ENCODE measurements at places on chromosomes 16 and 17.

- no peak for DNase-seq
Measured at GRCh38 chr17:59357219-59357697, 25.8 kb downstream of the YPEL2 start.

GRCh38 chr16:66352304-66352703 lies 14.2 kb upstream of the CDH5 start:
- DNase-seq, result no peak

GRCh38 chr17:81995463-81996231 lies 18.2 kb downstream of the ASPSCR1 start:
- DNase-seq, result no peak

DNA sequence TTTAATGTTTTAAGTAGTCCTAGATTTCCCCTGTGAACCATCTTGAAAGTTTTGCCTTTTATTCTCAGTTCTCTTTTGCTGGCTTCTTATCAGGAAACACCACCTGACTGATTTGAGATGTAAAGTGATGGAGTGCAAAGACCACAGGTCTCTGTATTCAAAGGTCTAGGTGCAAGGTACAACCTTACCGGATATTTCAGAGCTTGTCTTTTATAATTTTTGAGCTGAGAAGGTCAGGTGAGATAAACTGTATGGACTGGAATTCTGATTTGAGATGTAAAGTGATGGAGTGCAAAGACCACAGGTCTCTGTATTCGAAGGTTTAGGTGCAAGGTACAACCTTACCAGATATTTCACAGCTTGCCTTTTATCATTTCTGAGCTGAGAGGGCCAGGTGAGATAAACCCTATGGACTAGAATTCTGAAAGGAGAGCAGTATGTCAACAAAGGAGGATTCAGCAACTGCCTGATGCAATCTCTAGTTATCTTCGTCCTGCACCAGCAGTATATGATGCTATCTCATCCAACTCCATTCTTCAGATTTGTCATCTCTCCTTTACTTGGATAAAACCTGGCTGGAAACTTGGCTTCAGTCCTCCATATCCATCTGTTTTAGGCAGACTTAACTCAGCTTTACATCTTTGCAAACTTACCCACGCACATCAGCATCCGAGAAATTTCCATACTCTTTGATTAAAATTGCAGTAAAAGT lies 64.3 kb downstream of the CENPV start:
- no peak for DNase-seq

DNA sequence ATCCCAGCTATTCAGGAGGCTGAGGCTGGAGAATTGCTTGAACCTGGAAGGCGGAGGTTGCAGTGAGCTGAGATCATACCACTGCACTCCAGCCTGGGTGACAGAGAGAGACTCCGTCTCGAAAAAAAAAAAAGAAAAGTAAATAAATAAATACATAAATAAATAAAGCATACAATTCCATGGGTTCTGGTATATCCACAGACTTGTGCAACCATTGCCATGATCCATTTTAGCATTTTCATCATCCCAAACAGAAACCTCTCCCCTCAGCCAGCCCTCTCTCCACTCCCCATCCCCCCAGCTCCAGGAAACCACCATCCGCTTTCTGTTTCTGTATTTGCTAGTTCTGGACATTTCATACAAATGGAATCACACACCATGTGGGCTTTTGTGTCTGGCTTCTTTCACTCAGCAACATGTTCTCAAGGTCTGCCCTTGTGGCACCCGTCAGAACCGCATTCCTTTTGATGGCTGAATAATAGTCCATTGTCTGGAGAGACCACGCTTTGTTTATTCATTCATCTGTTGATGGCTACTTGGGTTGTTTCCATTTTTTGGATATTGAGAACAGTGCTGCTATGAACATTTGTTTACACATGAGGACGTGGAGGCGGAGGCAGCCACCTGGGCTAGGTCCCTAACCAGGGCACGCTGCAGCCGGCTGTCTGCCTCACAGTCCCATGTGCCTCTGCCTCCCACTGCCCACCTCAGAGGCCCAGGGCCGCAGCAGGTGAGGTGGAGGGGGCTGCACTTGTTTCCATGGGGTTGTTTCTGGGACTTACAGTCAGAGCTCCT lies 76.2 kb downstream of the NT5M start:
- DNase-seq, result no peak

DNA sequence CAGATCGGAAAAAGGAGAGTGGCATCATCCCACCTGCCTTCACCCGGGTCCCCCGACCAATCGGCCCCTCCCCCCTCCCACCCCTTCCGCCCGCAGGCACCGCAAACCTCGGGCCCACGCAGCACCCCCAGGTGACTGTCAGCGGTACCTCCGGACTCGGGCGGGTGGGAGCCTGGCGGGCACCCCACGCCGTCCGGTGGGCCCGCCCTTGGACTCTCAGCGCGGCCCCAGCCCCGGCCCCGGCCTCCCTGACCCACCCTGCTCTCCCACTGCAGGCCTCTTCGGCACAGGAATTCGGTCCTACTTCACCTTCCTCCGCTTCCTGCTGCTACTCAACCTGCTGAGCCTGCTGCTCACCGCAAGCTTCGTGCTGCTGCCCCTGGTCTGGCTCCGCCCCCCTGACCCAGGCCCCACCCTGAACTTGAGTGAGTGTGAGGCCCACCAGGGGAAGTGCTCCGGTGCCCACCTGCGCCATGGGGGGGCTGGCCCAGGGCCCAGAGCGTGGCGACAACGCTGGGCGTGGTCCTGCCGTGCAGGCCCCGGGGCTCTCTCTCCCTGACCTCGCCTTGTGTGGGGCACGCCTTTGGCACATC lies 1.6 kb downstream of the TMC8 start:
- peak; percentile 88 for DNase-seq

GRCh38 chr17:42525221-42525620 lies 10.8 kb upstream of the NAGLU start:
- DNase-seq, result no peak

DNA sequence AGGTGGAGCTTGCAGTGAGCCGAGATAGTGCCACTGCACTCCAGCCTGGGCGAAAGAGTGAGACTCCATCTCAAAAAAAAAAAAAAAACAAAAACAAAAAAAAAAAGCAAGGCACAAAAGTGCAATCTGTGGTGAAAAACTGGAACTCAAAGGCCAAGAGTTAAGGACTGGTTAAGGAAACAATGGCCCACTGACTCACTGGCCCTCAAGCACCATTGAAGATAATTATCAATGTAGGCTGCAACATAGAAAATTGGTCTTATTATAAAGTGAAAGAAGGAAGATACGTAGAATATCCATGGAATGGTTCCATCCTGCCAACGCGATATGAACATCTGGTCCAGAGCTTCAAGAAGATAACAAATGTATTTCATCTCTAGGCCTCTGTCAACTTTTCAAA lies 444.2 kb downstream of the SOX9 start:
- no peak for DNase-seq

GRCh38 chr17:7219229-7219811 lies 316 bp downstream of the DLG4 start:
- DNase-seq, result no peak

GRCh38 chr16:69396187-69397061 lies 10.6 kb upstream of the TERF2 start:
- peak; percentile 59 for DNase-seq

DNA sequence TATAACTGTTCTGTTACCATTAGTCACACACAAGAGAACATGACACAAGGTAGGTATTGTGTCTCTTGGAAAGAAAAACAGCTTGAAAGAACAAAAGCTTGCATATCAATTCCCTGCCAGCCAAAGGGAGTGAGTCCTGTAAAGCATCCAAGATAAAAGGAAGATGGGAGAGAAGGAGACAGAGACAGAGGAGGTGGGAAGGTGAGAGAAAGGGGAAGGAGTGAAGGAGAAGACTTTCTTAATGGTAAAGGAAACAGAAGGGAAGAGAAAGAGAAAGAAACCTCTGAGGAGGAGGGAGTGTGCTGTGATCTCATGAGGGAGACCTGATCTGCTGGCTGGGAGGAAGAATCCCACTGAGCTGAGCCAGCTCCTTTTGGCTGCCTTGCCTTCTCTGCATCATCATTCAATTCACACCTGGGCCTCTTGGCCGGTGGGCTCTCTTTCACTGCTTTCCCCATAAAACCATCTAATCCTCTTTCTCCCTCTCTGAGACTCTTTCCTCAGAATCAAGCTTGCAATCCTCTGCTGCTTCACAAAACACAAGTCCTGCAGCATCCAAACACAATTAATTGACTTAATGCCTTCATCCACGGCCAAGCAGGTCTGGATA lies 271.6 kb downstream of the ABCC12 start:
- DNase-seq, result no peak

- DNase-seq, result no peak
Measured at GRCh38 chr16:84193480-84193879, 2.5 kb downstream of the ADAD2 start.

DNA sequence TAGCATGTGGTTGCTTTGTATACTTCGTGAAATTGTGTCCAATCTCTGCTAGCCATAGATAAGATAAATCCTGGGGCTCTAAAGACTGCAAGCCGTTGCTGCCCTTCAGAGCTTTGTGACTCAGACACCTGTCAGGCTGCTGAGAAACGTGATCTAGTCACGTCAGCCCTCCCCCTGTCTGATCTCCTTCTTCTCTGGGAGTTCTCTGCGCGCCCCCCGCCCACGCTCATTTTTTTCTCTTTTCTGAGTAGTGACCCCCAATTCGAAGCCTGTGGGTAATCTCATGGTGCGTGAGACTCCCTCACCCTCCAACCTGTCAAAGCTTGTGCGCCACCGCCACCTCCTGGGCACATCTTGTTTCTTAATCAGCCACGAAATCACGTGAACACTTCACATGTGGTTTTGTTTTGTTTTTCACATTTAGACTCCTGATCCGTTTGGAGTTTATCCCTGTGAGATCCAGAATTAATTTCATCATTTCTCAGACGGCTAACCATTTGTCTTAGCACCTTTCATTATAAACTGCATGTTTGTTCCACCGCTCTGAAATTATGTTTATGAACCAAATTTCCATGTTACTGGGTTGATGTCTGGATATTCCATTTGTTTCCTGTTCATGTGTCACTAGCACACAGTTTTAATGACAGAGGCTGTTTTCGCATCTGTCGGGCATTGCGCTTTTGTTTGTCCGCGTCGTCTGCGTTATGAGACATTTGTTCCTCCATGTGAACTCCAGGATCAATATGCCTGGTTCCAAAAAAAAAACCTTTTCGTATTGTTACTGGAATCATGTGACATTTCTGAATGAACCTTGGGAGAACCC lies 977 bp upstream of the ZNF778 start:
- peak; percentile 79 for DNase-seq

DNA sequence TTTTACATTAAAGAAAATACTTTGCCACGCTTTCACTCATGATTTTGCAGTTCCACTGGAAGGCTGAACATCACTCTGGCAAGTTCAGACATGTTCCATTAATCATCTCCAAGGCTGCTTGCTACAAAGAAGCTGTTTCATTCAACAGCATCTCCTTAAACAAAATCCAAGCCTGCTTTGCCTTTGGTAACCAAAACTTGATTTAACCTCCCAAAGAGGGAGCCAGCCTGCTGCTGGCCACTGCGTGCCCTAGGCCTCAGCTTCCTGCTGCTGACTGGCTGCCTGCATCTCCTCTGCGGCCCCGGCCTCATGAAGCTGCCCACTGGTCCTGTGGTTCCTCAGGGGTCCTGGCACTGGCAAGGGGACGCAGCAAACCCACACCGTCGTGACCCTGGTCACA lies 31.8 kb downstream of the ANKRD11 start:
- no peak for DNase-seq

DNA sequence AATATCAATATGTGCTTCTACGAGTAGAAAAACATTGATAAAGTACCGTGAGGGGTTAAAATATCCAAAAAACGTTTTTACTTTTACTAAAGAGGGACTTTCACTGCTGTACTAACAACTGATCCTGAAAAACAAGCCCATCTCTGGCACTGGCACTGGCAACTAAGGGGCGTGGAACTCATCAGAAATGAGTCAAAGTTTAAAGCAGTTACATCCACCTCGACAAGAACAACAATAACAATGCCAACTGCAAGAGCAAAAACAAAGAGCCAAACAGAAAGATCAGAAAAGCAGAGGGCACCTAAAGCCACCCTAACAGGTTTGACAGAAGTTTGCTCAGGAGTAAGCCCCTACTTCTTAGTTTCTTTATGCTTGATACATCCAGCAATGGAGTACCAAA lies 13.1 kb downstream of the MBTPS1 start:
- no peak for DNase-seq

DNA sequence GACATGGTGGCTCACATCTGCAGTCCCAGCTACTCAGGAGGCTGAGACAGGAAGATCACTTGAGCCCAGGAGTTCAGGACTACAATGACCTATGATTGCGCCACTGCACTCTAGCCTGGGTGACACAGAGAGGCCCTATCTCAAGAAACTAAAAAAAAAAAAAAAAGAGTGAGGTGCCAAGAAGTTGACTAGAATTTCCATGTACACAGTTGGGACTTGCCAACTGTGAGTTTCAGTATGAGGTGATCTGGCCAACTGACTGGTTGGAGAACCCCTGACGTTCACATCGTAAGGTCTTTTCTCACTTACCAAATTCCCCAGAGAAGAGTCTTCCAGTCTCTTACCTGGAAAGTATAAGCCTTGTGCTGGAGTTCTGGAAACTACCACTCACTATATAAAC lies 3.1 kb upstream of the MED11 start:
- DNase-seq, result peak; percentile 31

- no peak for DNase-seq
Measured at GRCh38 chr16:1876468-1876867, 4.5 kb upstream of the MEIOB start.

- DNase-seq, result no peak
Measured at GRCh38 chr16:87542531-87543102, 49.8 kb upstream of the ZCCHC14 start.

DNA sequence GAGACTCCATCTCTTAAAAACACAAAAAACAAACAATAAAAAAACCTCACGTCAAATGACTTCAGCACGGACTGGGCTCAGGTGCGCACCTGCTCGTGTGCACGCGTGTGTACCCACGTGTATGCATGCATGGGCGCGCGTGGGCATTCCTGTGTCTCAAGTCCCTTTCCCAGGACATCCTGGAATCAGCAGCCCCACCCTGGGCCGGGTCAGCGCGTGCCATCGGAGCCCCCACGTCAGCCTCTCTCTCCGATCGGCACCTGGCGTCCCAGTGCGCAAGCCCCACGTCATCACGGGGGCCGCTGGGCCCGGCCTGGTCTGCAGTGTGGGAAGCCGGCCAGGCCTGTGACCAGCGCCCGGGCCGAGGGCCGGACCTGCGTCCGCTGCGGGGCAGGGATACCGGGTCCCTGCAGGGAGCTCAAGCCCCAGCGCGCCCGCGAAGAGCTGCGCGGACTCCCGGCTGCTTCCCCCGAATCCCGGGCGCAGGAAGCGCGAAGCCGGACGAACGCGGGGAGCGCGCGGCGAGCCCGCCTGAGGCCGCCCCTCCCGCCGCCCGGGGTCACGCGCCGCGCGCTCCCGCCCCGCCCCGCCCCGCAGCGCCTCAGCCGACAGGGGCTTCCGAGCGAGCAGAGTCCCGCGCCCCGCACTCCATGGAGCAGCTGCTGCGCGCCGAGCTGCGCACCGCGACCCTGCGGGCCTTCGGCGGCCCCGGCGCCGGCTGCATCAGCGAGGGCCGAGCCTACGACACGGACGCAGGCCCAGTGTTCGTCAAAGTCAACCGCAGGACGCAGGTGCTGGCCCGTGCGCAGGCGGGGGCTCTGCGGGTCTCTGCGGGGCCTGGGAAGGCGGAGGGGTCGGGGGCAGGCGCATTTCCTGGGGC lies at the start of gene FN3K:
TSS of gene FN3K (plus strand) at position 629 of the 880 bp plus-strand sequence. CDS start at position 651, 22 bp downstream.
- DNase-seq, result no peak

Data from CD4-positive, alpha-beta T cell treated with Interferon gamma for 1 hour (primary cell).